ENCODE measurements at places on chromosomes 6 and 20.

GRCh38 chr20:43751167-43752050, 24.6 kb upstream of the GTSF1L start:
- no peak for DNase-seq

GRCh38 chr6:38915205-38915925, 133.2 kb upstream of the GLP1R start:
- DNase-seq = no peak

DNA sequence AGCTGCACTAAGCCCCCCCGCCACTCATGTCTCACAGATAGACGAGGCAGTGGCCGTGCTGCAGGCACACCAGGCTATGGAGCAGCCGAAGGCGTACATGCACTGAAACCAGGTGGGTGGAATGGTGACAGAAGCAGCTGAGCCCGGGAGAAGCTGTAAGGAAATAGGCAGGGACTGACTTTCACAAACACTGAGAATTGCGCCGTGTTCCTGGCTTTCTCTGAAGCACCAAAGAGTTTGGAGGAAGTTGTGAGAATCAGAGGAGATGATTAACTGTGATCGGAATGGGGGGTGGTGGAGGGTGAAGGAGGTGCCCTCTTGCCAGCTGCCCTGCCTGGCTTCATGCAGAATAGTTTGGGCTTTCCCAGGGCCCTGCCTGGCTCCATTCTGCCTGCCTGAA, 21.6 kb downstream of the TOMM34 start:
- DNase-seq = no peak

DNA sequence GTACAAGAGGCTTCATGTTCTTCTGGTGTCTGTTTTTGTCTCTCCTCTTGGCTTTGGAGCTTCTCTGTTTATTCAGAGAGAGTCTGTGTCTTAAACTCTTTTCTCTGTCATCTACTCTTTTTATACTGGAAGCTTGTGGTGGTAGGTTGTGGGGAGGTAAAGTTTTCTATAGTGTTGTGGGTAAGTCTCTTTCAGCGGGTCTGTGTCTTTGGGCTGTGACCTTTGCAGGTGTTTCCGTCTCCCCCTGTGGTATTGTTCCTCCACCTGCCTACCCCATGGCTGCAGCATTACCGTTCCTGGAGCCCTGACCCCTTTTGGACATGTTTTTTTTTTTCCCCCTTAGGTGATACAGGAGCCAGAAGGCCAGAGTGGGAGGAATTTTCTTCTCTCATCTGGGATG, 37.9 kb upstream of the FERMT1 start:
- DNase-seq = no peak

- DNase-seq = no peak
These were observed 2.1 kb upstream of the TNFAIP3 start for GRCh38 chr6:137864812-137865508.

- no peak for DNase-seq
These were observed 176.1 kb downstream of the TRIM27 start for GRCh38 chr6:28747631-28748157.

GRCh38 chr20:44702776-44703175, 12.4 kb upstream of the CCN5 start:
- DNase-seq = no peak

GRCh38 chr6:41494212-41495110, 51.7 kb upstream of the FOXP4 start:
- no peak for DNase-seq

- no peak for DNase-seq
These were observed 25.4 kb downstream of the DIDO1 start for GRCh38 chr20:62900692-62901584.

DNA sequence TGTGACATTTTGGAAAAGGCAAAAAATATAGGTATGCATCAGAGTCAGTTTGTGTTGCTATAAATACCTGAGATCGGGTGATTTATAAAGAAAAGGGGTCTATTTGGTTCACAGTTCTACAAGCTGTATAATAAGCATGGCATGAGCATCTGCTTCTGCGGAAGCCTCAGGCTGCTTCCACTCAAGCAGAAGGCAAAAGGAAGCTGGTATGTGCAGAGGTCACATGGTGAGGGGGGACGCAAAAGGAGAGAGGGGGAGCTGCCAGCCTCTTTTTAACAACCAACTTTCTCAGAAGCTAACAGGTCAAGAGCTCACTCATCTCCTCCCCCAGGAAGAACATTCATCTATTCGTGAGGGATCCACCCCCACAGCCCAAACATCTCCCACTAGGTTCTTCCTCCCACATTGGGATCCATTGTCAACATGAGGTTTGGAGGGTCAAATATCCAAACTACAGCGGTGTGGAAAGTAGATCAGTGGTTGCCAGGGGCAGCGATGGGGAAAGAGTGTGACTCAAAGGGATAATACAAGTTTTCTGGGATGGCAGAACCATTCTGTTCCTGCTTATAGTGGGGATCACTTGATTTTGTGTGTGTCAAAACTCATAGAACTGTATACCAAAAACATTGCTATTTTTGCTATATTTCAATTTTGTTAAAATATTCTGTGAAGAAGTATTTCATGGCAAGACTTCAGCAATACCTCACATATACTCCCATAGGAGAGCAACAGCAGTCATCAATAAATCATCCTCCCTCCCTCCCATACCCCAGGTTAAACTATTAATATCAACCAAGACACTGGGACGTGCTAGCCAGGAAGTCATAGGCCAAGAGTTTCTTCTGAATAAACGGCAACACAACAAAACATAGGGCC, 9.9 kb upstream of the FAM50B start:
- no peak for DNase-seq

DNA sequence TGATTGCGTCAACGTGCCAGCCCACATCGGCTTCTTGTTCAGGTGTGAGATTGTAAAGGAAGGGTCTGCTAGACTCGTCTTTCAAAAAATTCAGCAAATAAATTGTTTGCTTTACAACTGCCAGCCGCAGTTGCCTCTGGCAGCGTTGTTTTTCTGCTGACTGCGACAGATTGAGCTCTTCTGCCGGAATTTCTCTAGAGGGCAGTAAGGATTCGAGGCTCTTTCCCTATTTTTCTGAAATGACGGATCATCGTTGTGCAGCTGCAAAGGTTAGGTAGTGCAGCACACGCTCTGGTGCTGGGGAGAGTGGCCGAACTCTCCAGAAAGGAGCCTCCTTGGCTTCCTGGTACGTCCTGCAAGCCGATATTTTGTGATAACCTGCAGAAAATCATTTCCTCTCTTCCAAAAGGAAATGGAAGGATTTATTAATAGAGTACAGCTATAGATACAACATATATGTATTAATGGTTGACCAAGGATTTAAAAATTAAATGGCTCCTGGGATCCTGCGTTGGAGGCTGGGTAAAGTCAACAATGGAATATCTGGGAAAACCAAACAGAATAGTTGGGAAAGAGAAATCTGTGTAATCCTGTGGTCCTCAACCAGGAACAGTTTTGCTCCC, 121.9 kb upstream of the ZFP64 start:
- no peak for DNase-seq

DNA sequence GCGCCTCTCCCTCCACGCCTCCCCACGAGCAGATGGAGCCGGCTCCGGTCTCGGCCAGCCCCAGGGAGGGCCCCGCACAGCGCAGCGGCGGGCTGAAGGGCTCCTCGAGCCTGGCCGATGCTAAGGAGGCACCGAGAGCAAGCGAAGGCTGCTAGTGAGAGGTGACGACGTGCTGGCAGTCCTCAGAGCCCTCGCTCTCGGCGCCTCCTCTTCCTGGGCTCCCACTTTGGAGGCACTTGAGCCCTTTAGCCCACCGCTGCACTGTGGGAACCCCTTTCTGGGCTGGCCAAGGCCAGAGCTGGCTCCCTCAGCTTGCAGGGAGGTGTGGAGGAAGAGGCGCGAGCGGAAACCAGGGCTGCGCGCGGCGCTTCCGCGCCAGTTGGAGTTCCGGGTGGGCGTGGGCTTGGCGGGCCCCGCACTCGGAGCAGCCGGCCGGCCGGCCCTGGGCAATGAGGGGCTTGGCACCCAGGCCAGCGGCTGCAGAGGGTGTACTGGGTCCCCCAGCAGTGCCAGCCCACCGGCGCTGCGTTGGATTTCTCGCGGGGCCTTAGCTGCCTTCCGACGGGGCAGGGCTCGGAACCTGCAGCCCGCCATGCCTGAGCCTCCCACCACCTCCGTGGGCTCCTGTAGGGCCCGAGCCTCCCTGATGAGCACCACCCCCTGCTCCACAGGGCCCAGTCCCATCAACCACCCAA, 2.5 kb upstream of the TMEM14C start:
- DNase-seq = no peak

DNA sequence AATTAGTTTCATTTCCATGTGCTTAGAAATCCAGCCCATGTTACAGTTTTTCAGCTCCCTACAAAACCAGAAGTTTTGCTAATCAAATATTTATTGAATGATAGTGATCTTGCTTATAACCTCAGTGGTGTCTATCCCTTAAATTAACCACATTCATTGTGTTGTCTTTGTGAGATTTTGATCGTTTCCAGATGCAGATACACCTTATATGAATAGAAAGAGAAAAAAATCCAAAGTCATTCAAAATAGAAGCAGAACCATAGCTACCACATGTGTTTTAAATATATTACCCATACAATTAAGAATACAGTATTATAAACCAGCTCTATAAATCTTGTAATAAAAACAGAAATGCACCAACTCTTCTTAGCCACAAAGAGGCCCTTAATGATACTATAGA, 60.6 kb upstream of the RREB1 start:
- no peak for DNase-seq

DNA sequence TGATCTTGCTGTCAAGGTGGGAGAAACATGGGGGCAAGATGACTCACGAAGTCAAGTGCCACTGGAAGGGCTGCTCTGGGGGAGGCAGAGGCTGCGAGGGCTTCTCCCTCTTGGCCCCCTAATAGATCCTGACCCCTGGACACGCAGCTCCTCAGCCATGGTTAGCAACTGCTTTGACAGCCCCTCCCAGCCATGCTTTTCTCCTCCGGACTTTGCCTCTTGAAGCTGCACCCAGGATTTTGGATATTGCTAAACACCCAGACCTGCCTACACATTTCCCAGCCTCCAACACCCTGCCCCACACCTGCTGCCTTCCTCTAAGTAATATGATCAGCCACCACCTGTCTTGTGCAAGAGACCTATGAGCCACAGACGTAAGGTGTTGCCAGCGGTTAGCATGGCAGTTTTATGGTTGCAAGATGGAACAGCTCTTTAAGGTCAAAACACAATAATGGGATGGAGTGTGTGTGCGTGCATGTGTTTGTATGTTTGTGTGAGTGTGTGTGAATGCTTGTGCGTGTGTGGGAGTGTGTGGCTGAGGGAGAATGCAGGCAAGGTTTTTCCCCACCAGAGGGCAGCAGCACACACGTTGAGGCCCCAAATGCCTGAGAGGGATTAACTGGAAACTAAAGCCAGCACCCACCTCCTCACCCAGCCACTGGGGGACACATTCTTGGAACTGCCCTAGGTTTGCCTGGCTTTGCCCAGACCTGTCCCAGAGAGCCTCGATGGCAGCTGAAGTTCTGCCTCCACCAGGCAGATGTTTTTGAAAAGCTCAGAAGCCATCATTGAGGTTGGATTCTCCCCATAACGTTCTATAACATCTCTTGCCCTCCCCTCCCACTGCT, 2.5 kb downstream of the IP6K3 start:
- DNase-seq = peak; percentile 48

GRCh38 chr6:70289299-70289698, 13.6 kb downstream of the COL9A1 start:
- DNase-seq = no peak

- no peak for DNase-seq
These were observed 1278.0 kb upstream of the MAP3K7 start for GRCh38 chr6:91864911-91865310.

DNA sequence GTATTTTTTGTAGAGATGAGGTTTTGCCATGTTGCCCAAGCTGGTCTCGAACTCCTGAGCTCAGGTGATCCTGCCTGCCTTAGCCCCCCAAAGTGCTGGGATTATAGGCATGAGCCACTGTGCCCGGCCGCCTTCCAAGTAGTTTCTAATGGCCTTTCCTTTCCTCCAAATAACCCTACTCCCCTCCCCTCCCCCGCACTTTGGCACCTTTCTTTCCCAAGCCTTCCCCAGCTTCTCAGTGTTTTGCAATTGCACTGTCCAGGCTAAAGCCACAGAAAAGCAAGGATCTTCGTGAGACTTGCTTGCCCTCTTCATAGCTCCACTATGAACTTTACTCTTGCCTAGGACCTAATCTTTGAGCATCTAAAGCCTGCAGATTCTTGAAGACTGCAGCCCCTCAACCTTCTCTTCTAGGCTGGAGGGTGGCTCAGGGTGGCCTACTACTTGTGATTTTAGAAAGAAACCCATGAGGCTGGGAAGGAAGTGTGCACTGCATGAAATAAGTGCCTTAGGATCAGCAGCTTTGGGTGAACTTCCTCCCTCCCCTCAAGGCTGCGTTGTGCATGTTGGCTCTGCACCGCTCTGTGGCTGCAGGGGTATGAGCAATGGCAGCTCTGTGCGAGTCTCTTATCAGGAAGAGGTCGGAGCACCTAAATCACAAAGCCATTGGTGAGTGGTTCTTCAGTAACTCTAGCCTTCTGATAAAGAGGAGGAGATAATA, 152.4 kb upstream of the SNX9 start:
- DNase-seq = no peak
